ENCODE measurements at places on chromosomes 6 and 20. TPM values are rescaled to one million over a fixed set of nuclear protein-coding genes. Genes with fewer than 3 reads are reported as not detected.

DNA sequence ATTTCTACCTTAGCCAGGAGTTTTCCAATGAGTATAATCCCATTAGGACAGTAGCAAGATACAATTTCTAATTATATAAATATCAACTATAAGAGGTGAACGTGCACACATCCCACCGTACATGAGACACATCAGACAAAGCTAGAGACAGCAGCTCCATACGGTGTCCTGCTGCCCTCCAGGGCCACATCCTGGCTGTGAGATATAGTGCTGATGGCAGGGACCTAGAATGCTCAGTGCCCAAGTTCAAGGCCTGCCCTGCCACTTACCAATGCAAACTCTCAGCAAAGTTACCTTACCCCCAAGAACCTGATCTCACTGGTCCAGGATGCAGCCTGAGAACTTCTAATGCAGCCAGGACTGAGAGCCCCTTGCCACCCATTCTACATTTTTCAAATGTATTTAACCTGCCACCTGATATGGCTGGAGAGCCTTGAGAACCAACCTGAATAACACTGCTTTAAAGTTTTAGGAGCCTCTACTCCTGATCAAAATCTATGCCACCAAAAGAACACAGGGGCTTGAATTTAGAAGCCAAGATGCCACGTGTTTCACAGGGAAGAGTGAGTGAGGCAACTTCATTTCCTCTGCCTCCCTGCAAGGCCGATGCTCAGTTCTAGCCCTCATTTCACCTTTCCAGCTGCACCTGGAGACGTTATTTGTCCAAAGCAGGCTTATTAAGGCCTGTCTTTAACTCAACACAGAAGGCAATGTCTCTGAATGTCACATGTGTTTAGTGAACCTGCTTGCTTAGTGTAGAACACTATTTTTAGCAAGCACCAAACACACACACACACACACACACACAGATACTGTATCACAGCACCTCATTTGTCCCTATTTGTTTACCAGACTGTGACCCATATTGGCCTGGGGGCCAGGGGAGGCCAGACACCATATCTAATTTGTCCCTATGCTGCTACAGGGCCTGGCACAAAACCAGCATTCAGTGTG lies 6.1 kb downstream of the NFATC2 start:
- no peak for DNase-seq

DNA sequence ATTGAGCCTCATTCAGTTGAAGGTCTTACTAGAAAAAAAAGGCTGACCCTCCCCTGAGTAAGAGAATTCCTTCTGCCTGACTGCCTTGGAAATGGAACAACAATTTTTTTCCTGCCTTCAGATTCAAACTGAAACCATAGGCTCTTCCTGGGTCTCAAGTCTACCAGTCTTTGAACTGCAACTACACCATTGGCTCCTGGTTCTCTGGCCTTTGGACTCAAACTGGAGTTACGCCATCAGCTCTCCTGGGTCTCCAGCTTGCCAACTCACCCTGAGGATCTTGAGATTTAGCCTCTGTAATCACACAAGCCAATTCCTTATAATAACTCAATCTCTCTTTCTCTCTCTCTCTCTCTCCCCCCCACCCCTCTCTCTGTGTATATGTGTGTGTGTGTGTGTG lies 36.0 kb upstream of the SNX9 start:
- no peak for DNase-seq

DNA sequence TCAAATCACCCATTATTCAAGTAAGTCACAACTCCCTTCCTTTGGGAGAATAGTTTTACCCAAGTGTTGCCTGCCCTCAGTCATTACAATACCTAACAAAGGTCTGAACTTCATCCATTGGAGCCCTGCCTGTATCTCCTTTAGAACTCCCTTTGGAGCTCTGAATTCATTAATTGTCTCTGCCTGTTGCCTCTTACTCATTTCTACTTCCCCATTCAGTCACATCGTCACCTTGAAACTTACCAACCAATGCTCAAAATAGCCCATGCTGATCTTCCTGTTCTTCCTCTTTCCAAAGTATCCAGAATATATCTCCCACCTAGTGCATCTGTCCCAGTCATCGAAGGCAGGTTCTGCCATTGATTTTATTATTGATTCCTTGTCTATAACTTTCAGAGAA lies 120.7 kb upstream of the ADGRF1 start:
- no peak for DNase-seq

Gene CAGE1
- not detected for total RNA-seq

Gene MCM3
- total RNA-seq, result 135 TPM

Data from M059J (cell line).